Activated CD4-positive, alpha-beta T cell treated with anti-CD3 and anti-CD28 coated beads, Interleukin-2, amount 10 ng/mL, durations not matched to agents 7 days and 5 days (primary cell): ENCODE measurements at places on chromosomes 7 and 10.
A peak's percentile ranks its signal among the peaks of the same experiment; 100 is the strongest.

- peak; percentile 81 for DNase-seq
Observed at GRCh38 chr7:87416682-87417587, 58.5 kb downstream of the ABCB4 start.

DNA sequence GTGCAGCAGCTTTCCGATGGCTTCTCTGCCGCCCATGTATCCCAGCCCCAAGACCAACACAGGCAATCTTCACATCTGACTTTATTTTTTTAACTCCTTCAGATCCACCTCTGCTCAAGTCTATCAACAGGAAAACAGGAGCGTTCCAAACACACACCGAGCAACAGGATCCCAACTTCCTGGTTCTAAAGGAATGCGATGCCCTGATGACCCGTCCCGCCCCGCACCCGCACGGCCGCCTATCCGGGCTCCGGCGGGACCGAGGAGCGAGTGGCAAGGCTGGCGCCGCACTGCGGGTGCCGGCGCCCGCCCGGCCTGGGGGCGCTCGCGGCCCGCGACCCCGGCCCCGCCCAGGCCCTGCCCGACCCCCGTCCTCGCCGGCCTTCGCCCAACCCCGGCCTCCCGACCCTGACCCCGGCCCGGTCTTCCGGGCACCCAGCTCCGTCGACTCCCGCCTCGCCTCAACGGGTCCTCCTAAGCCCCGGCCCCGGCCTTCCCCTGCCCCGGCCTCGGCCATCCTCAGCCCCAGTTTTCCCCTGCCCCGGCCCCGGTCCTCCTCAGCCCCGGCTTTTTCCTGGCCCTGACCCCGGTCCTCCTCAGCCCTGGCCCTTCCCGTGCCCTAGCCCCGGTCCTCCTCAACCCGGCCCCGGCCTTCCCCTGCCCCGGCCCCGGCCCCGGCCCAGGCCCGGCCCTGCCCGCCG is 730 bp downstream of the LARP4B start:
- peak; percentile 40 for DNase-seq

DNA sequence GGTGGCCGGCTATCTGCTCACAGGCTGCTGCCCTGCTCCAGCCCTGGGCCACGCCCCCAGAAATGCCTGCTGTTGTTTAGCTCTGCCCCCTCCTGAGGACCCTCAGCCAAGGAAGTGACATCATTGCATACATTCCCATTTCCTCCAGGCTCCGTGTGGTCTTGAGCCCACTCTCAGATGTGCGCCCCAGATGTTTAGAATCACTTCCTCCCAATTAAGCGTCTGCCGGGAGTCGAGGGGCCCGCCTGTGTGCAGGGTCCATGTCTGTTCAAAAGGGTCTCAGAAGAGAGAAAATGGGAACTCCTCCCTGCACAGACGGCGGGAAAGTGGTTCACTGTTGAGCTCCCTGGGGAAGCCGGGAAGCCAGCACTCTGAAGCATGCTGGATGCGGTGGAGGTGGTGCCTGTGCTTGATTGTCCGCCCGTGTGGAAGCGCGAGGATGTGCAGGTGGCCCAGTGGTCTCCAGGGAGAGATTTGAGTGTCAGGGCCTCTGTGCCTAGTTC is 116.9 kb upstream of the PPIF start:
- DNase-seq = no peak

GRCh38 chr7:138127996-138128395 is 51.7 kb downstream of the AKR1D1 start:
- no peak for DNase-seq
